D721Med (cell line): ENCODE measurements at places on chromosomes 3 and 15.

- no peak for DNase-seq
Observed at GRCh38 chr3:66795365-66795764, 202.7 kb upstream of the KBTBD8 start.

- DNase-seq = no peak
Observed at GRCh38 chr3:109899925-109900324, 562.6 kb upstream of the DPPA4 start.

GRCh38 chr3:72442759-72443158 lies 405.5 kb downstream of the SHQ1 start:
- DNase-seq = no peak

DNA sequence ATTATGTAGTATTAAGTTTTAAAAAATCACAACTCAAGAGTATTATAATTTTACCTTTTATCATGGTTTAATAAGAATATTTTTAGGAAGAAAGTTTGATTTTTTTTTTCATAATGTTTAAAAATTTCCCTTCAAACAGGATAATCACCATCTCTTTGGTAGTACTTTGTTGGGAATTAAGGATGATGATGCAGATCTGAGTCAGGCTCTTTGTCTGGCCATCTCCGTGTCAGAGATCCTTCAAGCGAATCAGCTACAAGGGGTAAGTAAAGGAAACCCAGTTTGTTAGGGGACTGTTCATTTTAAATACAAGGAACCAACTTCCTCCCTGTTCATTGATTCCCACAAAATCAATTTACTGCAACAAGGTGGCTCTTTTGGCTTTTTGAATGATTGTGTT lies 36.8 kb upstream of the NIT2 start:
- DNase-seq = no peak

DNA sequence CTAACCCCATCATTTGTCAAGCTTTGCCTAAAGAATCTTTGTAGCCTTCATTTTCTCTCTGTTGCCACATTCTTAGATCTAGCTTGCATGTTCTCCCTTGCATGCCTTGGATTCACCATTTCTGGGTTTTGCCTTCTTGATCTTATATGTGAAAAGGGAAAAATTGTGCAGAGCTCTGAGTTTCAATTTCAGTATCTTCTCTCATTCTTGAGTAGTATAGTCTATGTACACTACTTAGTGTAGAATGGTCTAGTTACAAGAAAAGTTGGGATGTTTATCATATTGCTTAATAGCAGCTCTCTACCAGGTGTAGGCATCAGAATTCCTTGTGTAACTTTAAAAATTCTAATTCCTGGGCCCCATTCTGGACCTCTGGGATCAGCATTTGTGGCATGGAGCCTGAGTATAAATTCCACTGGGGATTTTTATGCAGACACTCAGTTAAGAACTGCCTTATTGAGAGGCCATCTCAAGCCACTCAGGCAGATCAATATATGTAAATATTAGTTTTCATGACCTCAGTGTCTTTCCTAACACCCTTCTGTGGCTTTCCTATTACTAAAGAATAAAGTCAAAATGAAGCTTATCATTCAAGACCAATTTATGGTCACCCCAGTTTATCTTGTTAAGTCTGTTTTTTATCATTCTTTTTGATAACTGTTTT lies 23.4 kb downstream of the GTF2E1 start:
- DNase-seq = no peak

DNA sequence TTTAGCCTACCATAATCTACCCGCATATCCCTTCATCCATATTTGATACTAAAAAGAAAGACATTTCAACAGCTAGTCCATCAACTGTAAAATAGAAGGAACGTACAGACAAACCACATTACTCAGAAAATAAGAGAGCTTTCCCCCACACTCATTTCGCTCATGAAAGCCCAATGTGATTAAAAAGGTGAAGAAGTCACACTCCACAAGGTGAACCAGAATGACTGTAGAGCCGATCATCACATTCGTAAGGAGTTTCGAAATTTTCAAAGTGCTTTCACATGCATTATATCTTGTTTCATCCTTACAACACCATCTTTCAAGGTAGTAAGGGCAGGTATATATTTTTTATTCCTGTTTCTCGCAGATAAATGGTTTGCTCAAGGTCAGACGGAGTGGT lies 225.3 kb downstream of the FOXP1 start:
- no peak for DNase-seq

GRCh38 chr15:51371266-51371665 lies 29.8 kb downstream of the GLDN start:
- no peak for DNase-seq

GRCh38 chr15:39156166-39156565 lies 424.7 kb upstream of the THBS1 start:
- DNase-seq = no peak

DNA sequence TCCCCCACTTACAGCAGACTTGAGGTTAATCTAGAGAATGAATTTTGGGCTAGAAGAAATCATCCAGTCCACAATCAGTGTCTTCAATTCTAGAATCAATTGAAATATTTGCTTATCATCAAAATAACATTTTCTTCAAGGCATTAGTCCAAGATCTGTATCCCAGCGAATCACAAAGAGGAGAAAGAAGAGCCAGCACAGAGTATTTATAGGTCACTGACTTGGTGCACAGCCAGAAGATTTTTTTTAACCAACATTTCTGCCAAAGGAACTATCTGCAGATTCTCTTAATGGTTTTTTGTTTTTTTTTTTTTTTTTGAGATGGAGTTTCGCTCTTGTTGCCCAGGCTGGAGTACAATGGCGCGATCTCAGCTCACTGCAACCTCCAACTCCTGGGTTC lies 178.2 kb downstream of the TNIK start:
- DNase-seq = no peak

GRCh38 chr3:82078246-82078645 lies 316.8 kb upstream of the GBE1 start:
- DNase-seq = no peak

DNA sequence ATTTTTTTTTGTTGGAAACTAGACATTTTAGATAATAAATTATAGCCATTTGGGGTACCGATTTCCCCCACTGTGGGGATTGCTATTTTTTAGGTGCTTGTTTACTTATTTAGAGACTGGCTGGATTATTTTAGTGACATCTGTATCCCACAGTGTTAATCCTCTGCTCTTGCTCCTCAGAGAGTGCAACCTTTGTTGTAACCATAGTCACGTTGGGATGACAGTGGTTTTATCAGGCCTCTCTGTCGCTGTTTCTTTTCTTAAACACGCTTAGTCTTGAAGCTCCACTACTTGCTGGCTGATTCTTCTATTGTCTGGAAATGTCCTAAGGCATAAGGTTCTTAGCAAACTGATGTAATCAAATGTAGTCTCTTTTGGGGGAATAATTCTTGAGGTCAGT lies 451.6 kb upstream of the SEMA6D start:
- no peak for DNase-seq

DNA sequence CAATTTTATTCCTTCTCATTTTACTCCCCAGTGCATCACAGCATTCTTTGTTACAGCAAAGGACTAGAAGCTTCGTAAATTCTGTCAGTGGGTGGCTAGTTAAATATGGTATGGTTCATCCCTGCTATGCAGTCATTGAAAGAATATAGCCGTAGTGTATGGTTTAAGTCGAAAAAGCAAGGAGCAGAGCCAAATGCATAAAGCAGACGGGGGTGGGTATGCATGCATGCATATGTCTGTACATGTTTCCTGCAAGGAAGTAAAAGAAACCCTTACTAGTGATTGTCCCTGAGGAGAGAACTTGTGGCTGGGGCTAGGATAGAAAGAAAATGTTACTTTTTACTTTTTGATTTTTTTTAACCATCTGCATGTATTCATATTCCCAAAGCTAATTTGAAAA lies 19.9 kb downstream of the RBP2 start:
- no peak for DNase-seq

DNA sequence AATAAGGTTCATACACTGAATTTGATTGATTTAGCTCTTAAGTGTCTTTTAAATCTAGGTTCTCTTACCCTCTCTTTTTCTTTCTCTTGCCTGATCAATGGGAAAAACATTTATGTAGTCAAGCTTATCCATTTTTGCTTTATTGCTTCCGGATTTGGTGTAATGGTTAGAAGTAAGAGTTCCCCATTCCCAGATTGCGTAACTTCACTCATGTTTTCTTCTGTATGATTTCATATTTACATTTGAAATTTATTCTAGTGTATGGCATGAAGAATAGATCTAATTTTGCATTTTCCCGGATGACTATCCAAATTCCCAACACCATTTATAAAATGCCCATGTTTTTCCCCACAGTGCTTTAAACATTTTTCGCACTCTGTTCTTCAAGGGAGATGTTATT lies 27.9 kb upstream of the SV2B start:
- DNase-seq = no peak

- DNase-seq = no peak
Observed at GRCh38 chr3:124121379-124122312, 129.7 kb upstream of the ROPN1 start.

- DNase-seq = no peak
Observed at GRCh38 chr3:141738891-141739363, 829 bp downstream of the RNF7 start.

- DNase-seq = no peak
Observed at GRCh38 chr3:59913645-59914044, 863.8 kb upstream of the CFAP20DC start.

GRCh38 chr15:27418726-27419125 lies 447.7 kb downstream of the GABRG3 start:
- DNase-seq = no peak

DNA sequence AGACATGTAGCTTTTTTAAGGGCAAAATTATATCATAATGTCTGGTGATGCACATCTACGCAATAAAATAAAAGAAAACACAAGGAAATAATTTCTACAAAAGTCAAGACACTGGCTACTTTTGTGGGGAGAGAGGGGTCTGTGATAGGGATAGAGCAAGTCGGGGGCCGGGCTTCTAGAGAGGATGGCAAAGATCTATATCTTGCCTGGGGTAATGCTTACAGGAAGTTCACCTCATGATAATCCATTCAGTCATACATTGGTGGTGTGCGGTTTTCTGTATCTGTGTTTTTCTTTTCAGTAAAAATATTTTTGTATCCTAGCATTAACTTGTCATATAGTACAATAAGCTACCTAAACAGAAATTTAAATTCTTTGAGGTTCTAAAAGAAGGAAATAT lies 178.8 kb downstream of the ARRDC4 start:
- no peak for DNase-seq

DNA sequence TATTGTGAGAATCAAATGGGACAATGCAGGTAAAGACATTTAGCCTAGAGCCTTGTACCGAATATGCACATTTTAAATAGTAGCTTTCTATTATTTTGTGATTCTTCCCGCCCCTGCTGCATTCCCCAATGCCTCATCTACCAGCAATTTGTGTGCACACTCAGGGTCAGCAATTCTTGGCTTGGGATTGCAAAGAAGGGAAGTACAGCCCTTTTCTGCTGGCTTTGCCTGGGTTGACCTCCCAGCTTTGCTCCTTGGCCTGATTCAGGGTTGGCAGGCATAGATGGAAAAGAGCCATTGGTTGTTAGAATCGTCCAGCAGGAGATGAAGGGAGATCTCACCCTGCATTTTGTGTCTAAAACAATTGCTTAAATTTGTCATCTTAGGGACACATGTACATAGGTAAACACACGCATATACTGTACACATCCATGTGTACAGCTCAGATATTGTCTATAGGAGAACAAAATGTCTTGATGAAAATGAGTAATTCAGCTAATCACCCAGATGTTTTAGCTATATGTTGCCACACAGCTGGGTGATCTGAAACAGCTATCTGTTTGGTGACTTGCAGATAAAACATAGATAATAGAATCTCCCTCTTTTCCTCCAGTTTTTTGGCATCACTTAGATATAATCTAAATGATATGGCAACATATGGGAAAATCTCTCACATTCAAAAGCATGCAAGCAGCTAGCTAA lies 340.9 kb upstream of the TBL1XR1 start:
- DNase-seq = no peak

GRCh38 chr15:42849836-42850235 lies 70.7 kb downstream of the TTBK2 start:
- DNase-seq = no peak

GRCh38 chr15:49096090-49096750 lies 50.0 kb upstream of the SECISBP2L start:
- no peak for DNase-seq

DNA sequence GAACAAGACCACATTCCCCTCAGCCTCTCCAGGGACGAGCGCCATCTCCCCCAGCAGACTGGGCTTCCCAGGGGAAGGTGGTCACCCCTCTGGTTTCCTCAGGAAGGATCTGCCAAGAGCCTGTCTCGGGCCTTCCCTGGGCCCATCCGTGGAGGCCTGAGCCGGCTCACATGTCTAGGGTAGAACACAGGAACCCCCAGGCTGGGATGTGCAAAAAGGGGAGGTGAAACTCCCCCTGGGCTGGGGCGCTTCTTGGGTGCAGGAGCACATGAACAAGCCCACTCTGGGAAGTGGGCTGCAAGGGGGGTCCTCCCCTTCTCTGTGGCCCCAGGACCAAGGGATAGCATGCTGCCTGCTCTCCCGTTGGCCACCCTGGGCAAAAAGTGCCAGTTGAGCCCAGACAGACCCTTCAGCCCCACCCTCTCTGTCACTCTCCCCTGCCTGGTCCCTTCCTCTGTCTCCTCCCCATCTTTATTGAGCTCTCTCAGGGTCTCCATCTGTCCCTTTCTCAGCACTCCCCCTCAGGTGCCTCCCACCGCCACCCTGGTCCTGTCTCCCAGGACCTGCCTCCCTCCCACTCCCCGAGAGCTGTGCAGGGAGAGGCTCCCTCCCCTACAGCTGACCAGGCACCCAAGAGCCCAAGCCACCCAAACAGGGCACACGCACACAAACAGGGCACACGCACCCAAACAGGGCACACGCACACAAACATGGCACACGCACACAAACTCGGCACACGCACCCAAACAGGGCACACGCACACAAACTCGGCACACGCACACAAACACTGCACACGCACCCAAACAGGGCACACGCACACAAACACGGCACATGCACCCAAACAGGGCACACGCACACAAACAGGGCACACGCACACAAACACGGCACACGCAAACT lies 864 bp downstream of the SEMA3G start:
- DNase-seq = no peak

DNA sequence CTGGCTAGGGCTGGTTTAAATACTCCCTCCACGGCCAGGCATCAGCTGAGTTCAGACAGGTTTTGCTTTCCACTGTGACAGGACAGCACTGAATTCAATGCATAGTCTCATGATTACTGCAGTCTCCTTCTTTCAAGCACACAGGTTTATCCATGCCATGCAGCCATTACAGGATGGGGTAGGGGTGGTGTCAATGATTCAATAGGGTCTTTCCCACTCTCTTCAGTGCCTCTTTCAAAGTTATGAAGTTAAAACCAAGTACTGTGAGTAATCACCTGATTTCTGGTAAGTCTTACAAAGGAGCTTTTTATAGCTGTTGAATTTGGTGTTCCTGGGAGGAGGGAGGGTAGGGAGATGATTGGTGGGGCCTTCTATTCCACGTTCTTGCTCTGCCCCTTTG lies 47.2 kb downstream of the TMEM212 start:
- DNase-seq = no peak

- no peak for DNase-seq
Observed at GRCh38 chr3:160161921-160162320, 63.3 kb upstream of the C3orf80 start.
